ENCODE measurements at places on chromosomes 1 and 21.
A peak's percentile ranks its signal among the peaks of the same experiment; 100 is the strongest.

GRCh38 chr1:43144237-43144636 lies 27.9 kb downstream of the EBNA1BP2 start:
- DNase-seq = no peak

DNA sequence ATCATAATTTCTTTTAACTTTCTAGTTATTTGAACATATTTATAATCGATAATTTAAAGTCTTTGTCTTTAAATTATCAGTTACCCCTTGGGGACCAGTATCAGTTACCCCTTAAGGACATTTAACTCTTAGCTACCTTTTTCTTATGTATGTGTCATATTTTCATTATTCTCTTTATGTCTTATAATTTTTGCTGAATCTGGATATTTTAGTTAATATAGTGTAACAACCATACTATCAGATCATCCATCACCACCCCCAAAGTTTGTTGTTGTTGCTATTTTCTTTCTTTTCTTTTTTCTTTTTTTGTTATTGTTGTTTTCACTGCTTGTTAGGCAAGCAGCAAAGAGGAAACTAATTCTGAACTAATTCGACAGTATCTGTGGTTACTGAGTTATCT lies 57.0 kb upstream of the TNFSF18 start:
- DNase-seq = no peak

- no peak for DNase-seq
These were observed 303.6 kb downstream of the MATN1 start for GRCh38 chr1:30419831-30420230.

GRCh38 chr1:150183061-150183460 lies 33.3 kb downstream of the PLEKHO1 start:
- no peak for DNase-seq

DNA sequence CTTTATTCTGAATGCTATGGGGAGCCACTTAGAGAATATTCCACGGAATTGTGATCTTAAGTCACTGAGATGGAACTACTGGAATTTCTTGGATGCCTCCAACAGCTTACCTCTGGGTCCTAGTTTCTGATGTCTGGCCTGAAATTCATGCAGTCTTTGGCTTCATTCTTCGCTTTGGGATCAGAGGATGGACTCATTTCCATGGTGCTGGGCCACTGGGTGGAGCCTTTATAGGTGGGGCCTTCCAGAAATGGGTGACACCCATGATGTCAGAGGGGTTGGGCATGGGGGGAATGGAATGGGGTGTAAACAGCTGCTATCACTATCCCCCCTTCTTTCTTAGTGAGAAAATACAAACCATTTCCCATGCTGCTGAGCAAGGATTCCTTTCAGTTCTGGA lies 73.7 kb upstream of the FGGY start:
- no peak for DNase-seq

DNA sequence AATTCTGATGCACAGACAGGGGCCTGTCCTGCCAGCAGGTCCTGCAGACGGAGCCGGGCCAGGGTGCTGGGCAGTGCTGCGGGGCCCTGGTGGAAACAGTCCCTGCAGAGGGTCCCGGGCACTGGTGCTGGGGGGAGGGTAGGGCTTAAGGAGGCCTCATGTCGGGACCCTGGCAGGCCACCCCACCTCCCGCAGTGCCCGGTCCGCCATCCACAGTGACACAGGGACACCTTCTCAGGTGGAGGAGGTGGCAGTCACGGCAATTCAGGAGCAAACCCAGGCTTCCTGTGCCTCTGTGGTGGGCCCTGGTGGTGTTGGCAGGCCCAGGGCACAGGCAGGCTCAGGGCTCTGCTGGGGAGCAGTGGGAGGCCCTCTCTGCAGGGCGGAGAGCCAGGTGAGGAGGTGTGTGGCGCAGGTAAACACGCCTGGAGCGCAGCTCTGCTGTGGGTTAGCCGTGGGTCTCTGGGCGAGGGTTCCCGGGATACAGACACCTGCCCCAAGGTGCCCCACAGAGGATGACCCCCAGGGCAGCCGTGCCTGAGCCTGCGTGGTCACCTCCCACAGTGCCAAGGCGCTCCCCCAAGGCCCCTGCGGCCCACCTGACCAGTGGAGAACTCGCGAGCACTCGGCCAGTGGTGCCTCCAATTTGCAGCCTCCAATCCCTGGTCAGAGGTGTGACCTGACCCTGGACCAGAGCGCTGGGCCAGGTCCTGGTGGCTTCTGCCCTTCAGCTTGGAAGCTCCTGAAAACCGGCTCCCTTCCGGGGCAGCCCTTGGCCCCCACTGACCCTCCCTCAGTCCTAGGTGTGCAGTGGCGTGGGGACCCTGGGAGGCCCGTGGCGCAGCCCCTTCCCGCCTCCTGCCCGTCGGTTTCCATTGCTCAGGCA lies 19.2 kb downstream of the COL18A1 start:
- no peak for DNase-seq

DNA sequence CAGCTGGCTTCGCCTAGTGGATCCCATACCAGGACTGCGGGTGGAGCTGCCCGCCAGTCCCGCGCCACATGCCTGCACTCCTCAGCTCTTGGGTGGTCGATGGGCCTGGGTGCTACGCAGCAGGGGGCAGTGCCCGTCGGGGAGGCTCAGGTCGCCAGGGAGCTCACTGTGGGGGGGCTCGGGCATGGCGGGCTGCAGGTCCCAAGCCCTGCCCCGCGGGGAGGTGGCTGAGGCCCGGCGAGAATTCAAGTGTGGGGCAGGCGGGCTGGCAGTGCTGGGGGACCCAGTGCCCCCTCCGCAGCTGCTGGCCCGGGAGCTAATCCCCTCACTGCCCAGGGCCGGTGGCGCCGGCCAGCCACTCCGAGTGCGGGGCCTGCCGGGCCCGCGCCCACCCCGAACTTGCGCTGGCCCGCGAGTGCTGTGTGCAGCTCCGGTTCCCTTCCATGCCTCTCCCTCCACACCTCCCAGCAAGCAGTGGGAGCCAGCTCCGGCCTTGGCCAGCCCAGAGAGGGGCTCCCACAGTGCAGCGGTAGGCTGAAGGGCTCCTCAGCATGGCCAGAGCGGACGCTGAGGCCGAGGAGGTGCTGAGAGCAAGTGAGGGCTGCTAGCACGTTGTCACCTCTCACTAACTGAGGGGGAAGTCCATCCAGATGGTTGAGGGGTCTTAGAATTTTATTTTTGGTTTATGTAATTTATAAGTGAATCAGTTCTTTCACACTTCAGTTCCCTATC lies 85.2 kb upstream of the HMCN1 start:
- no peak for DNase-seq

DNA sequence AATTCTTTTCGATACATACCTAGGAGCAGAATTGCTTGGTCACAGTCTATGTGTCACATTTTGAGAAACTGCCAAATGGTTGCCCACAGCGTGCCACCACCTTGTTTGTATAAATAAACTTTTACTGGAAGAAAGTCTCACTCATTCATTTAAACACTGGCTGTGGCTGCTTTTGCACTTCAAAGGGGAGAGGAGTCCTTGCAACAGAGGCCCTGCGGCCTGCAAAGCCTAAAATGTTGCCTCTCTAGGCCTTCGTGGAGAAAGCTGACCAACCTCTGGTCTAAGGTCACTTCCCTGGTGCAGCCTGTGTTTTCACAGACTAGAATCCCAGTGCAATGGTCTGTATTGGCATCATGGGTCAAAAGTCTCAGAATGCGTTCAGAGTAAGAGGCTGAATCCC lies 8.3 kb downstream of the RIPK4 start:
- peak; percentile 41 for DNase-seq

- DNase-seq = no peak
These were observed 17.3 kb upstream of the TTC4 start for GRCh38 chr1:54698346-54698745.

GRCh38 chr1:66644331-66644730 lies 107.9 kb upstream of the DYNLT5 start:
- no peak for DNase-seq

GRCh38 chr1:112454316-112454715 lies 54.4 kb upstream of the WNT2B start:
- DNase-seq = no peak

DNA sequence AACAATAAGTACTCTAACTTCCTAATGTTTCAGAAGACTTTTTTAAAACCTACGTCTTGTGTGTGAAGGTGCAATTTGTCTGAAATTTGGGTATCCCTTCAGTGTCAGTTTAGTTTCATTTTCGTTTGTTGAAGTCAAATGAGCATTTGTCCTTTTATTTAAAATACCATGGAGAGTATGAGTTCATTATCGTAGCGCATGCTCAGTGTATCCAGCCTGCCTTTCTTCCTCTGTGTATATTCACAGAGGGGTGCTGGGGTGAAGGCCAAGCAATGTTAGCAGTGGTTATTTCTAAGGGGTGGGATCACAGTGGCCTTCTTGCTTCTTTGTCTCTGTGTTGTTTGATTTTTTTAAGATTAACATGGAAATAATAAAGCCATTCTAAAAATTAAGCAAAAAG lies 43.2 kb downstream of the CNN3 start:
- no peak for DNase-seq

GRCh38 chr1:94090761-94091160 lies 30.2 kb downstream of the ABCA4 start:
- no peak for DNase-seq

All from HCT116 (cell line).